ENCODE measurements at places on chromosomes 4 and X.

DNA sequence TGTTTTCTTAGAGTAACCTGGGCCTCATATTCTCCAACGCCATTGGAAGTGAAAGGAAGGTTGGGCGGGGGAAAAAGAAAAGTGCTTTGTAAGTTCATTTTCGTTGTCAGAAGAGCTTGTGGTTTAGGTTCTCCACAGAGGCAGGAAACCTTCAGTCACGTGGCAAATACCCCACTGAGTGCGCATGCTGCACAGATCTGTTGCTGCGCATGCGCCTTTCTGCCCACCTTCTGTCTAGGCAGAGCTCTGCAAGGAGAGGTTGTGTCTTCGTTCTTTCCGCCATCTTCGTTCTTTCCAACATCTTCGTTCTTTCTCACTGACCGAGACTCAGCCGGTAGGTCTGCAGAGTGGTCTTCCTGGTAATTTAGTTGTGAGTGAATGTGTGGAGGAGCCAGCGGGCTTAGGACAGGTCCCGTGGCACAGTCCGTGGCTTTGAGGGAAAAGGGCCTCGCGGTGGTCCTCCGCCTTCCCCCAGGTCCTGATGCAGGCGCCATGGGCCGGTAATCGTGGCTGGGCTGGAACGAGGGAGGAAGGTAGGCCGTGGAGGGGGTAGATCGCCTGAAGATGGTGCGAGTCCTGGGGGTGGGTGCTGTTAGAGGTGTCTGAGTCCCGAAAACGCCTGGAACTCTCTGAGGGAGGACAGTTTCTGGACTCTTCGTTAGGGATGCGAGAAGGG is at the start of gene PAGE5:
Gene PAGE5 (plus strand): TSS at position 228 of the 676 bp plus-strand sequence. CDS start 1,037 bp downstream, outside the sequence.
- no peak for DNase-seq

DNA sequence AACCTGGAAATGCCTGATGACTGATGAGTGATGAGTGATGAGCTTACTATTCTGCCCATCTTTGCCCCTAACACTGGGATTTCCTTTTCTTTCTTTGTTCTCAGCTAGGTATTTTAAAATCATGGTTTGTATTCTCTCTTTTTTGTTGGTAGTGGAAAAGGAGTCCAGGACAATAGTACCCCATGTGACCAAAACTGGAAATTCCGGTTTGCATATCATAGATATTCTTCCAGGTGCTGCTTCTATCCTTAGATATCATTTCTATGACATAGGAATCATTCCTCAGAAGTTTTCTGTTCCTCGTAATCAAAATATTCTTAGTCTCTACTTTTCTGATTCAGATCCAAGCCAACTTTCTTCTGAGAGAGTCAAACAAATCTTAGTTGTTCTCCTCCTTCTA is 320.5 kb upstream of the TET2 start:
- no peak for DNase-seq

DNA sequence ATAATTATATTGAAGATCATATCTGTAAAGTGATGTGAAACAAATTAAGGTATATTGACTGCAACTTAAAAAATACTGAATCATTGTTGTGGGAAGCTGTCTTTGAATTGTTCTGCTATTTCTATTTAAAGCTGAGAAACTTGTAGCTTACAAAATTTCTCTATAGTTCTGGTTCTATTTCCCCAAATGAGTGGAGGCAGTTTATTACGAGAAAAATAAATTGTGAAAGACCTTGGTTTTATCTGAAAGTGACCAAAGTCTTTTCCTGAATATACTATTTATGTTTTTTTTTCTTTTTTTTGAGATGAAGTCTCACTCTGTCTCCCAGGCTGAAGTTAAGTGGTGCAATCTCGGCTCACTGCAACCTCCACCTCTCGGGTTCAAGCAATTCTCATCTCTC is 165.4 kb downstream of the SH3BGRL start:
- DNase-seq = no peak

GRCh38 chr4:158322109-158322508 is 111.8 kb downstream of the TMEM144 start:
- no peak for DNase-seq

GRCh38 chrX:107565931-107566603 is 62.2 kb upstream of the PRPS1 start:
- DNase-seq = no peak

GRCh38 chr4:188295899-188296298 is 156.7 kb downstream of the TRIML1 start:
- no peak for DNase-seq

GRCh38 chr4:139800082-139800481 is 134.5 kb downstream of the MGST2 start:
- no peak for DNase-seq

GRCh38 chrX:147476008-147476407 is 435.7 kb upstream of the FMR1 start:
- no peak for DNase-seq

GRCh38 chr4:42329421-42329820 is 67.9 kb upstream of the SHISA3 start:
- no peak for DNase-seq

DNA sequence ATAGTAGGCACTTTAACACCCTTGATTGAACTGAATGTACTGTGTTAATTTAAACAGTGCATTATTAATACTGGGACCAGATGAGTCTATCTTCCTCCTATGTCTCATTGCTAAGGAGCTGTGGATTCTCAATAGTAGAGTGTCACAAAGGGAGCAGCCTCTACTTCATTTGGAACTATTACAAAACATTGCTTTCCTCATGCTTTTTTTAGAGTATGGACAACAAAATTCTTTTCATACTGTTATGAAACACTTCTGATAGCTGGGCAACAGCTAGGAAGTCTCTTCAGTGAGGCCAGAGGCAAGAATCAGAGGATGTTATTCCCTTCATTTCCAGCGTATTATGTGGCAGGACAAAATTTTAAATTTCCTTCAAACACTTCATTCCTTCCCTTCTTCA is 160.8 kb downstream of the FBXO8 start:
- DNase-seq = no peak

GRCh38 chrX:30821116-30821515 is 67.9 kb downstream of the TAB3 start:
- no peak for DNase-seq

GRCh38 chr4:80171251-80171650 is 26.1 kb upstream of the PRDM8 start:
- DNase-seq = no peak

GRCh38 chrX:102345916-102346315 is 93.9 kb downstream of the NXF2B start:
- peak; percentile 67 for DNase-seq

DNA sequence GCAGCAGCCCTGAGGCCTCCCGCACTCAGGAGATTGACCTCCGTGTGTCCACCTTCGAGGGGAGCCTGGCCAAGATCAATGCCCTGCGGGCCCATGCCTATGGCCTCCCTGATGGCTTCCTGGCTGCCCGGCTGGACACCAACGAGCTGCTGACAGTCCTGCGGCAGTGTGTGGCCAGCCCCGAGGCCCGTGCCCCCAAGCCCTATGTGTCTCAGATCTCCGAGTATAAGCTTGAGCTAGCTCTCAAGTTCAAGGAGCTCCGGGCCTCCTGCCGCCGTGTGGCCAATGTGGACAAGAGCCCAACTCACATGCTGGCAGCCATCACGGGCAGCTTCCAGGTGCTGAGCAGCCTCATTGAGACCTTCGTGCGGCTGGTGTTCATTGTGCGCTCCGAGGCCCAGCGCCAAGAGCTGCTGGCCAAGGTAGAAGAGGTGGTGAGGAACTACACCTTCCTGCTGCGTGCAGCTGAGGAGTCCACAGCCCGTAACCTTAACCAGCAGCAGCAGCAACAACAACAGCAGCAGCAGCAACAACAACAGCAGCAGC is 25.5 kb upstream of the PRPS1 start:
- DNase-seq = no peak

GRCh38 chrX:115345615-115346014 is 56.1 kb downstream of the LUZP4 start:
- DNase-seq = no peak

- no peak for DNase-seq
Observed at GRCh38 chr4:25235401-25235800, 1.6 kb downstream of the PI4K2B start.

GRCh38 chrX:133987188-133987587 is 1.8 kb upstream of the GPC3 start:
- DNase-seq = no peak

DNA sequence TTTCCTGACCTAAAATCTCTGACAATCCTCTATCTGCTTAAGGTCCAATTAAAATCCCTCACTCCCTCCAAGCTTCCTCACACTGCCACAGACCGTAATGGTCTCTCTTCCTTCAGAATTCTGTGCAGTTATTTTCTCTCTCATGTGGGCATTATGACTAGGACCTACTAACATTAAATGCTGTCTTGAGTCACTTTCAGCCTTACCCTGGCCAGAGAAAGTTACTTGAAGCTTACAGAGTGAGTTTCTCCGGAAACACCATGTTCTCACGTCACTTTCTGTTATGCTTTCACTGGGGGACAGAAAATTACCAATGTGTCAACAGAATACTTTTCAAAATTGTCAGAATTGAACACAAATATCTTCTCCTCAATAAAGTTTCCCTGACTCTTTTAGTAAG is 271.8 kb downstream of the INPP4B start:
- DNase-seq = no peak

GRCh38 chr4:102547973-102548372 is 46.8 kb downstream of the NFKB1 start:
- DNase-seq = no peak

GRCh38 chr4:6854098-6854744 is 55.4 kb upstream of the TBC1D14 start:
- DNase-seq = no peak

- DNase-seq = no peak
Observed at GRCh38 chrX:49978176-49978575, 55.8 kb downstream of the CLCN5 start.

DNA sequence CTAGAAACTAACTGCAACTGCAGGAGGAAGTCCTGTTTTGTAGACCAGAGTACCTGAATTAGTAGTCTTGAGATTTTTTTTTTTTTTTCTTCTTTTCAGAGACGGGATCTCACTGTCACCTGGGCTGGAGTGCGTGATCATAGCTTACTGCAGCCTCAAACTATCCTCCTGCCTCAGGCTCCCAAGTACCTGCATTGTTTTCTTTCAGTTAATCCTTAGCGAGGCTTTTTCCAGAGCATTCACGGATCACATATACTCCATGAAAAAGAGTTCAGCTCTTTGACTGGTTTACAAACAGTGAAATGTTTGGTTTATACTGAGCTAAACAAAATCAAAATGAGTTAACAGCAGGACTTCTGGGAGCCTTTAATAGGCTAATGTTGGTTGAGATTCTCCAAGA is 45.8 kb downstream of the KLHL15 start:
- no peak for DNase-seq

- DNase-seq = peak; percentile 73
Observed at GRCh38 chrX:37349221-37350033, at the start of gene PRRG1. PRRG1 (plus strand) TSS chrX:37349364; CDS start chrX:37406250, 56,886 bp downstream.

- no peak for DNase-seq
Observed at GRCh38 chr4:69147334-69147733, 51.1 kb downstream of the UGT2B7 start.

GRCh38 chr4:173433447-173433846 is 34.5 kb upstream of the SCRG1 start:
- no peak for DNase-seq

GRCh38 chr4:108426493-108426892 is 193.9 kb upstream of the RPL34 start:
- no peak for DNase-seq

- DNase-seq = no peak
Observed at GRCh38 chr4:69823481-69824186, 36.3 kb downstream of the SULT1E1 start.

DNA sequence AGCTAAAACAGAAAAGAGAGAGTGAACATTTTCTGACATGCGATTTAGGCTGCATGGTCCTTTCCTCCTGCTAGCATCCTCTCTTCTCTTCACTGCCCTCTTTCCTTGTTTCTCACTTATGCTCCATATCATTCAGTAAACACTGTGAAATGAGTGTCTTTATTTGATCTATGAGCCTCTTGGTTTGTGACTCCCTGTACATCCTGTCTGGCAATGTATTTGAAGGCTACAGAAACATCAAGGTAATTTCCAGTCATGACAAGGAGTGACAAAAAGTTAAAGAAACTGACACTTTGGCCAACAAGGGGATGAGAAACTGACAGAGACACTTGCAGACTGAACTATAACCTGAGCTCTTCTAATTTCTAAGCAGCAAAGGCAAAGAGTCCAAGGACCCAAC is 8.7 kb downstream of the FTHL17 start:
- no peak for DNase-seq

GRCh38 chrX:47228550-47229270 is 4.1 kb upstream of the USP11 start:
- DNase-seq = no peak

DNA sequence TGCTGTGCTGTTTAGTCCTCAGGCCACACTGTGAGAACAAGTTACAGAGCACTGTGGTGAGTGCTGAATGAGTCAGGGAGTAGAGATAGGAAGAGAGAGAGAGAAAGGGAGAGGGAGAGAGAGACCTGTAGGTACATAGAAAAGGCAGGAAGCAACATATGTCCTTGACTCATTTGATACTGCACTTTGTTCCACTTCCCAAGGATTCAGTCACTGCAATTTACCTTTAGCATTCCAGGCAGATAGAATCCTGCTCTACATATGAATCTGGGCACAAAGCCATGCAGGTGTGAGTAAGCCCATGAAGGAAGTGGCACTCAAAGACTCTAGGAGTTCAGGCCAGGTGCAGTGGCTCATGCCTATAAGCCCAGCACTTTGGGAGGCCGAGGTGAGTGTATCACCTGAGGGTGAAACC is 1.0 kb upstream of the DAPP1 start:
- DNase-seq = no peak

GRCh38 chrX:39779952-39780783 is 317.6 kb downstream of the BCOR start:
- DNase-seq = no peak

- no peak for DNase-seq
Observed at GRCh38 chrX:136220540-136220939, 30.7 kb downstream of the MAP7D3 start.

GRCh38 chr4:159400558-159401225 is 297.8 kb downstream of the RAPGEF2 start:
- DNase-seq = no peak

DNA sequence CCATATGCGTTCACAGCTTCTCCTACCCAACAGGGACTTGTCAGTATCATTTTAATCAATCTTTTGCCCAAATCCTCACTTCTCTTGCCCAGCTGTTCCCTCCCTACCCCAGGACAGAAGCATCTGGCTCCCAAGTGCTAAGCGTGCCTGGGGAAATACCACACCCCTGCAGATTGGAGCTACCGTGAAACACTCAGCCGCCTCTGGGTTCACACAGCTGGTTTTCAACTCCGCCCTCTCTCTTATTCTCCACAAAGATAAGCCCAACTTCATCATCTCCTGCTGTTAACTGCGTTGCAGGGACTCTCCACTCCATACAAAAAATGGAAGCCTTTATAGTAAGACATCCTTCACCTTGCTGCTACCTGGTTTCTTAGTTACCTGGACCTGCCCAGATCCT is 147.3 kb upstream of the FTHL17 start:
- DNase-seq = no peak

- DNase-seq = no peak
Observed at GRCh38 chr4:107129076-107129475, 93.0 kb upstream of the DKK2 start.

GRCh38 chrX:36930491-36930890 is 77.7 kb upstream of the FAM47C start:
- DNase-seq = no peak

- no peak for DNase-seq
Observed at GRCh38 chr4:2061186-2062131, 2.3 kb downstream of the NAT8L start.

- DNase-seq = no peak
Observed at GRCh38 chr4:183431614-183432013, 12.8 kb upstream of the CDKN2AIP start.
